H4 (cell line): ENCODE measurements at places on chromosomes 13 and 19. TPM values are rescaled to one million over a fixed set of nuclear protein-coding genes. Genes with fewer than 3 reads are reported as not detected.

The CLASRP gene
- 17.6 and 20.4 TPM in 2 replicates for total RNA-seq

The ADM5 gene
- total RNA-seq, result 0.08 and 1.4 TPM in 2 replicates

The UNC13A gene
- total RNA-seq, result 0.04 TPM in 1 of 2 replicates, not detected in the other

The PROZ gene
- total RNA-seq, result not detected in 2 replicates

The ZNF548 gene
- total RNA-seq, result 15.0 and 20.7 TPM in 2 replicates

The PDE4C gene
- 0.06 TPM in 1 of 2 replicates, not detected in the other for total RNA-seq

The DNAAF3 gene
- 7.0 and 10.1 TPM in 2 replicates for total RNA-seq

The KLK3 gene
- not detected in 2 replicates for total RNA-seq

The ICAM1 gene
- 0.06 and 0.12 TPM in 2 replicates for total RNA-seq
